ENCODE measurements at places on chromosomes 16 and 17. TPM values are rescaled to one million over a fixed set of nuclear protein-coding genes. Genes with fewer than 3 reads are reported as not detected.

DNA sequence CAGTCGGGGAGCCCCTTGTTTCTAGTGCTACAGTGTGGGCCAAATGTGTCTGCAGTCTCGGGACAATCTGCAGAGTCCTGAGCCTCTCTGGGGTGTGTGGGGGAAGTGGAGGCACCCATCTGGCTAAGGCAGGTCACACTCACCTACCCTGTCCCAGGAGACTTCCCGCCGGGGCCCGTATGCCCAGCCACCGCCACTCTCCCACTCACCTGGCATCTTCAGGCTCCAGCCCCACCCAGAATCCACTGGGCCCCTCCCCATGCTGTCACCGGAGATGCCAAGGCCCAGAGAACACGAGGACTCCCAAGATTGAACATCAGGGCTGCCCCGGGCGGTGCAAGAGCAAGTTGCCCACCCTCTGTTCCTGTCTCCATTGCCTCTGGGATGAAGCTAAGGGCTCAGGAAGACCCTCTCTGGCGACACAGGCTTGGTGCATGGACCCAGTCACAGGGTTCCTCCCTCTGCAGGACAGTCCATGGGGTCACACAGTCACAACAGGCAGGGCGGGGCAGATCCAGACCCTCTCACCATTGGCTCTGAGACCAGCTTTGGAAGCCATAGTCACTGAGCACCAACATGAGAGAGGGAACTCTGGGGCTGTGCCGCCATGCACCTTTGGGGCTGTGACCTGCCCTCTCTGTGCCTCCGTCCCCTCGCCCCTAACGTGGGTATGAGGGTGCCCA, 38.1 kb downstream of the SREBF1 start:
- no peak for DNase-seq

GRCh38 chr17:32929588-32929987, 1.6 kb downstream of the TMEM98 start:
- DNase-seq, result no peak

- peak; percentile 61 for DNase-seq
Observed at GRCh38 chr17:18070861-18071340, 16.8 kb upstream of the DRG2 start.

GRCh38 chr16:86048221-86048620, 149.3 kb downstream of the IRF8 start:
- no peak for DNase-seq

DNA sequence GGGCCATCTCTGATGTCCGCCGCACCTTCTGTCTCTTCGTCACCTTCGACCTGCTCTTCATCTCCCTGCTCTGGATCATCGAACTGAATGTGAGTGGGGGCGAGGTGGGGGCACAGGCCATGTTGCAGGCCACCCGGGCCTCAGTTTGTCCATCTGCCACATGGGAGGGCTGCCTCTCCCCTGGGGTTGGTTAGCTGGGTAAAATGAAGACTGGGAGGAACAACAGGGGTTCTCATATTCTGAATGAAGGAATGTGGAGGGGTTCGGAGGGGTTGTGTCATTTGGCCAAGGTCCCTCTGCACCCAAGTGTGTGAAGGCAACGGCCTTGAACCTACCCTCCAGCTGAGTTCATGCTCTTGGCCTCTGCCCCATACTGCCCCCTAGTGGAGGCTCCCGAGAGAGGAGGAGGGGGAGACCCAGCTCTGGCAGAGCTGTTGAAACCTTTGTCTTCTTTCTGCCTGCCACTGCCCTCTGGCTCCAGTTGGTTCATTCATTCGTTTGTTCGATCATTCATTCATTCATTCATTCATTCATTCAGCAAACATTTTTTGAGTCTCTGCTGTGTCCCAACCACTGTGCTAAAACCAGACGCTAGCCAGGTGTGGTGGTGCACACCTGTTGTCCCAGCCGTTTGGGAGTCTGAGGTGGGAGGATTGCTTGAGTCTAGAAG, 11.4 kb upstream of the TCAP start:
- DNase-seq, result no peak

GRCh38 chr16:65124212-65124548, 2.3 kb upstream of the CDH11 start:
- DNase-seq, result peak; percentile 19

GRCh38 chr16:15811481-15812400, 45.1 kb downstream of the MYH11 start:
- peak; percentile 86 for DNase-seq

DNA sequence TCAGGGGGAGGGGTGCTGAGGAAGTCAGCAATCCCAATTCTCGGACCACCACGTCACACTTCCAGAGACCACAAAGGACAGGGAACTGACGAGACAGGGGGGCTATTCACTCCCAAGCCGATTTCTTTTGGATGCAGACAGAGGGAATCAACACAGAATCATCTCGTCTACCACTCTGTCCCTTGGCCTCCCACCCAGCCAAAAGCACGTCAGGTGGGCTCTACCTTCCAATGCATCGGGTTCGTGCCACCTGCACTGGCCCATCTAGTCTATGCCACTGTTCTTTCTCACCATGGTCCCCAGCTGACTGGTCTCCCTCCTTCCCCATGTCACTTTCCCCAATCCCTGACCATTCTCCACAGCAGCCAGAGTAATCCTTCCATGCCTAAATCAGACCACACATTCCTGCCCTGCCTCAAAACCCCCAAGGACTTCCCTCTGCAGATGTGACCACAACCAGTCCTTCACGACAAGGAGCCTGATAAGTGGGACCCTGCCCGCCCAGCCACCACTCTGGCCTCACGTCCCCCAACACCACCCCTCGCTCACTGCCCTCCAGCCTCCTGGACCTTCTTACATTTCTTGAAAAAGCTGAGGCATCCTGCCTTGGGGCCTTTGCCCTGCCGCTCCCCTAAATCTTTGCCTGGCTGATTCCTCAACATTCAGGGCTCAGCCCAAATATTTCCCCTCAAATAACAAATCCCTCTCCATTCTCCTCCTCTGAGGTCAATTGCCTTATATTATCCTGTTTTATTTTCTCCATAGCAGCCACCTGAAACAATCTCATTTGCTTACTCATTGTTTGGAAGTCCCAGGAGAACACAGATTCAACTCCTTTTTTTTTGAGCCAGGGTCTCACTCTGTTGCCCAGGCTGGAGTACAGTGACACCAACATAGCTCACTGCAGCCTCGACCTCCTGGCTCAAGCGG, 70.4 kb downstream of the IL21R start:
- DNase-seq, result no peak

DNA sequence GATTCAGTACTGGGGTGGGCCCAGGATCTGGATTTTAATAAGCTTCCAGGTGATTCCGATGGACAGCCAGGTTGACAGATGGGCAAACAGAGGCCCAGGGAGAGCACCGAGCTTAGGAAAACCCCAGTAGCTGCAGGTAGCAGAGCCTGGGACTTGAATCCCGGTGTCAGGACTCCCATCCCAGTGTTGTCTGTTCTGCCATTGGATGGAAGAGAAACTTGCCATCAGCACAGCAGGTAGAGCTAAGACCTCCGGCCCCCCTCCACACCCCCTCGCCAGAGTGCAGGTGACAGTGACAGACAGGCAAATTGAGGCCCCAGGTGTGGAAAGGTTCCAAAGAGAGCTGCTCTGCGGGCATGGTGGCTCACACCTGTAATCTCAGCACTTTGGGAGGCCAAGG, 12.4 kb downstream of the KATNB1 start:
- DNase-seq, result no peak

GRCh38 chr17:76491271-76492122, 9.7 kb downstream of the RHBDF2 start:
- no peak for DNase-seq

GRCh38 chr16:25823891-25824290, 132.1 kb downstream of the HS3ST4 start:
- DNase-seq, result no peak

The TNFRSF17 gene
- not detected for total RNA-seq

The CDRT15 gene
- not detected for total RNA-seq

The TMEM238L gene
- total RNA-seq, result not detected

The MPV17L gene
- total RNA-seq, result not detected

The CDH3 gene
- not detected for total RNA-seq

The ZNF423 gene
- under 0.01 TPM for total RNA-seq

The GPR139 gene
- not detected for total RNA-seq

Measured in IMR-90 (cell line).